NCI-H187 treated with DMSO at 0.1 percent for 48 hours (cell line): ENCODE measurements at places on chromosomes 16 and 17.

DNA sequence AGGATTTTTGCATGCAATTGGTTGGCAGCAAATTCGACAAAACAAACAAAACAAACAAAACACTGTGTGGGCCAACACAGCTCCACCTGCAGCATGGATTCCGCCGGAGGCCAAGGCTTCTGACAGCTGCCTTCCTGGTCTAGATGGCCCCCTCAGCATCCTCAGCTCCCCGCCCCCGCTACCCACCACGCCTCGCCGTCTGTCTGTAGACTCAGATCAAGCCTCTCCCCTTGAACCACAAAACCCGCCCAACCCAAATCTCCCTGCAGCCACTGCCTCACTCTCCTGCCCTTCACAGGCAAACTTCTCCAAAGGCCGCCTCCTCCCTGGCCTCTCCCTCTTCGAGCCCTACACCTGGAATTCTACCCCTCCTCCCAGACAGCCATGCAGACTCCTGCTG lies 57.9 kb downstream of the RTN4RL1 start:
- peak; percentile 20 for DNase-seq

DNA sequence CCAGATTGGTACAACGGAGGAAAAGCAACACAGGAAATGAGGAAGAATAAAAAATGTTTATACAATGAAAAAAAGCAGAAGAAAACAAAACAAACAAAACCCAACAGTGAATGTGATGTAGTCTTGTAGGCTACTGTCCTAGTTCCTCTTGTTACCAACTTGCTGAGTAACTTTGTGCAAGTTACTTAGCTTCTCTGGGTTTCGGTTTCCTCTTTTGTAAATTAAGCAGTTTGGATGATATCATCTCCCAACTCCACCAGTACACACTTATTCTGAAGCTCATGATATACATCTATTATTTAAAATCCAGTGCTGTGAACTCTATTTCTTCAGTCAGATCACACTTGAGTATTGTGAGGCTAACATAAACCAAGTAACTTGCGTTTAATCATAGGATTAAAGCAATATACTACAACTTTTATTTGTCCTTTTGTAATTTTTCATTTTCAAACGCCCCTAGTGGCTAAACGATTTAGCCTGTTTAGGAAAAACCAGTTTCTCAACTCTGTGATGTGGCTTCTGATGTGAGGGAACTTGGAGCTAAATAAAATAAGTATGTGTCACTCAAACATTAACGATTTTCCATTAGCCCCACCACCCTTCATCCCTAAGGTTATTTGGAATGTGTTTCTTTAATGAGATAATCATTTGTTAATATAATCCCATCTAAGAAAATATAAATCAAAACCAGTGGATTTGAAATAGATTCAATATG lies 1.4 kb upstream of the UNK start:
- no peak for DNase-seq

DNA sequence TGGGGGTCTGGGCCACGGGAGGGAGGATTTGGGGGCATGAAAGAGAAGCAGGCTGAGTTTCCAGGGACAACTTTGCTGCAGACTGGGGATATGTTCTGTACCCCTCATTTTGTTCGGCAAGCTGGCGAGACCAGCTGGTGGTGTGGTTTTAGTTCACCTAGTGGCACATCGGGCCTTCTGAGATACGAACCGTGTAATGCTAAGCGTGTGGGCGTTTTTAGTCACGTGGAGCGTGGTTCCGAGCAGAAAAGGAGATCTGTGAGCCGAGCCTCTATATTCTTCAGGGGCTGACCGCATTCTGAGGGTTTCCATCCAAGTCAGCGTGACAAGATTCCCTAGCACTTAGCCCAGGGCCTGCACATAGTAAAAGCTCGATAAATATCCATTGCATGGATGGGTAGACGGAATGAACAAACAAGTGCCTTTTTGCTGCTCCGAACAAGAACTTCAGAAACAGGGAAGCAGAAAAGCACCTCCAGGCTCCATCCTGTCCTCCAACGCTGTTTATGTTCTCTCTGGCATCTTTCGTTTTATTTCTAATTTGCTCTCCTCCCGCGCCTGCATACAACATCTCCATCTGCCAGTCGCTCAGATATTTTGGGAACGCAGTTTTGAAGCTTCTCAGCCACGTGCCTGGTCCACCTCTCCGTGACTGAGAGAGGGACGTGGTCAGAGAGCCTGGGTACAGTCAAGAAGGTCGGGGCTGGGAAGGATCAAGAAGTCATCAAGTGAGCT lies 5.8 kb downstream of the SYT17 start:
- no peak for DNase-seq

- DNase-seq: no peak
Observed at GRCh38 chr17:38867968-38868816, 1.7 kb upstream of the LASP1 start.

DNA sequence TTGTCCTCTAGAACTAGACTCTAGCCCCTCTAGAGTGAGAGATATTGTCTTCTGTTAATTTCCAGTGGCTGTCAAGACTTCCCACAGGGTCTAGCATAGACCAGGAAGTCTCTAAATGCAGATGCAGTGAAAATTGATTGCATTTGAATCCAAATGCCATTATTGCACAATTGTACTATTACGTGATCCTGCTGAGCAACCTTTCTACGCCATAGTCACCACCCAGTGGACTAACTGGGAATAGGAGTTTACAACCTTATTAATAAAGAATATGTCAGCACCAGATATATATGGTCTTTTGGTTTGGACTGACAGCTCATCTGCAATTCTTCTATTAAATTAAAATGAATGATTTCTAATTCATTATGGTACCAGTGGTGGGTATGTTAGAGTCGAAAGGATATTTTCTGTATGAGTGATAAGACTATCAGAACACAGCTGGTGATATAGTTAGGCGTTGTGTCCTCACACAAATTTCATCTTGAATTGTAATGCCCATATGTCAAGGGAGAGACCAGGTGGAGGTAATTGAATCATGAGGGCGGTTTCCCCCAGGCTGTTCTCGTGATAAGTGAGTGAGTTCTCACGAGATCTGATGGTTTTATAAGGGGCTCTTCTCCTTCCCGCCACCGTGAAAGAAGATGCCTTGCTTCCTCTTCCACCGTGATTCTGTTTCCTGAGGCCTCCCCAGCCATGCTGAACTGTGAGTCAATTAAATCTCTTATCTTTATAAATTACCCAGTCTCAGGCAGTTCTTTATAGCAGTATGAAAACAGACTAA lies 138.9 kb upstream of the CA10 start:
- no peak for DNase-seq

GRCh38 chr17:21245639-21246084 lies 7.5 kb downstream of the NATD1 start:
- no peak for DNase-seq

DNA sequence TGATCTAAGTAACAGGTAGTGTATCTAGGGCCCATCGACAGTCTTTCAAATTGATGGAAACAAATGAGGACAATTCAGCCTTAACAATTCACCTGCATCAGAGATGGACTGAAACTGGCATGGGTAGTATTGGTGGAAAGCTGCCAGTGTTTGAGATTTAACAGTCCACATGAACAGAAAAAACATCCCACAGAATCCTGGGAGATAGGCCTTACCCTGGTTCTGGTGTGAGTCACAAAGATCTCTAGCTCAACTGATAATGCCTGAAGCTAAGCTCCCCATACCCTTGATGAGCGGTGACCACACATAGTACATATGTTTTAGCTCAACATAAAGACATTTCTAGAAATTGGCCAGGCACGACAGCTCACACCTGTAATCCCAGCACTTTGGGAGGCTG lies 21.9 kb downstream of the CRK start:
- DNase-seq: no peak

- no peak for DNase-seq
Observed at GRCh38 chr16:53282975-53283946, 151.0 kb upstream of the RBL2 start.

- no peak for DNase-seq
Observed at GRCh38 chr16:12502676-12503075, 301.0 kb downstream of the CPPED1 start.

- DNase-seq: no peak
Observed at GRCh38 chr16:10619271-10619849, 39.0 kb upstream of the EMP2 start.

DNA sequence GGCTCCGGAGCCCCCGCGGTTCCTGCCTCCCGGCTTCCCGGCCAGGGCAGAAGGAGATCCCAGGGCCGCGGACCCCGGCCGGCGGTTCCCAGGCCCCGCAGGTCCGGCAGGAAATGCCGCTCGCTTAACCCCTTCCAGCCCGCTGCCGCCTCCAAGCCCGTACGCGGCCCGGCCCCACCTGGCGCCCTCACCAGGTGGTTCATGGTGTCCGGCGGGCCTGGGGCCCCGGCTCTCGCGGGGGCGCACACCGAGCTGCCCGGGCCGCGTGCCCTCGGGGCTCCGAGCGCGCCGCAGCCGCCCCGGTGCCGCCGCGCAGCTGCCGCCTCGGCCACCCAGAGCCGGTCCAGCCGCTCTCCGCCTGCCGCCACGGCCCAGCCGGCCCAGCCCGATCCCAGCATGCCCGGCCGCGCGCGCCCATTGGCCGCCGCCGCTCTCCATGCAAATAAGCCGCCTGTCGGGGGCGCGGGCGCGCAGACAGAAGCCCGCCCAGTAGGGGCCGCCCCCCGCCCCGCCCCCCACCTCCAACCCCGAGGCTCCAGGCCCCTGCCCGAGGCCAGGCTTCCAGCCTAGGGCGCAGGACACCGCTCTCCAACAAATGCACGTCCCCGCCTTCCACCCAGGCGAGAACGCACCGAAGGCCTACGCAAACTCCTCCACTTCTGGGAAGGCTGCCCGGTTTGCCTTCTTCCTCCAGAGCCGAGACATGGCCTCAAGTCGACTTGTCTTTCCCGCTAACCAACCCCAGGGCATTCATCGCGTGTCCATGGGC lies at the start of gene BCAR1:
BCAR1 (minus strand) TSS at position 345 of the 769 bp plus-strand sequence; CDS start at position 203, 142 bp downstream.
- DNase-seq: no peak

DNA sequence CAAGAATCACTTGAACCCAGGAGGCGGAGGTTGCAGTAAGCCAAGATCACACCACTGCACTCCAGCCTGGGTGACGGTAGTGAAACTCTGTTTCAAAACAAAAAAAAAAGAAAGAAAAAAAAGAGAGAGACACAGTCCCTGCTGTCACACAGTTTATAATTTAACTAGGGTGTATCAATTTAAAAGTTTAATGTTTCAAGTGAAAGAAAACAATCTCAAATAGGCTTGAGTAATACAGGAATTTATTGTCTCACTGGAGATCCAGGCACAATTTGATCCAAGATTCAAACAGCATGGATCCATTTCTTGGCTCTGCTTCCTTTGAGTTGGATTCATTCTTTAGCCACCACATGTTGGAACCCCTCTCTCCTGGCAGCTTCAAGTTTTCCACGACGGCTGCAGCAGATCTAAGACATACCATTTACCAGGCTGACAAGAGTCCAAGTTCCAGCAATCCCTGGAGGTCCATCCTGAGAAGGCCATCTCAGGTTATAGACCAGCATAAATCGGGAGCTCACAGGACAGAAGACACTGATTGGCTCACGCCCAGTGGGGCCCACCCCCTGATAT lies 97.5 kb downstream of the YPEL2 start:
- DNase-seq: no peak

- DNase-seq: no peak
Observed at GRCh38 chr17:62188713-62189112, 123.6 kb upstream of the MED13 start.
